Heart left ventricle (tissue), 16 donors: ENCODE measurements at places on chromosomes 5 and 9. TPM values are rescaled to one million over a fixed set of nuclear protein-coding genes. Genes with fewer than 3 reads are reported as not detected.

Gene RNF208
- polyA plus RNA-seq, result 9.3 TPM

Gene SPINK7
- polyA plus RNA-seq, result not detected

Gene ADRA1B
- polyA plus RNA-seq, result 0.65 TPM

Gene GTF3C5
- polyA plus RNA-seq, result 51.7 TPM

Gene LRRC14B
- polyA plus RNA-seq, result 6.1 TPM

GRCh38 chr5:174947548-174947947, 223.2 kb downstream of the MSX2 start:
- DNase-seq, result no peak

DNA sequence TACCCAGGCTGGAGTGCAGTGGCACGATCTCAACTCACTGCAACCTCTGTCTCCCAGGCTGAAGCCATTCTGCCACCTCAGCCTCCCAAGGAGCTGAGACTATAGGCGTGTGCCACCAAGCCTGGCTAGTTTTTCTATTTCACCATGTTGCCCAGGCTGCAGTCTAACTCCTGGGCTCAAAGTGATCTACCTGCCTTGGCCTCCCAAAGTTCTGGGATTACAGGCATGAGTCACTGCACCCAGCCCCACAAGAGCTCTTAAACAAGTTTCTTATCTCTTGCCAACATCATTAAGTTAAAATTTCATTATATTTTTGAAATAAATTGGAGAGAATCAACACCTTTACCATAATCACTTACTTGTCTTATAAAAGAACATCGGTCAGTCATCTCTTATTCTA, 280.3 kb downstream of the ARHGEF28 start:
- DNase-seq, result no peak

- DNase-seq, result no peak
Measured at GRCh38 chr9:83166372-83166771, 103.4 kb upstream of the RASEF start.

DNA sequence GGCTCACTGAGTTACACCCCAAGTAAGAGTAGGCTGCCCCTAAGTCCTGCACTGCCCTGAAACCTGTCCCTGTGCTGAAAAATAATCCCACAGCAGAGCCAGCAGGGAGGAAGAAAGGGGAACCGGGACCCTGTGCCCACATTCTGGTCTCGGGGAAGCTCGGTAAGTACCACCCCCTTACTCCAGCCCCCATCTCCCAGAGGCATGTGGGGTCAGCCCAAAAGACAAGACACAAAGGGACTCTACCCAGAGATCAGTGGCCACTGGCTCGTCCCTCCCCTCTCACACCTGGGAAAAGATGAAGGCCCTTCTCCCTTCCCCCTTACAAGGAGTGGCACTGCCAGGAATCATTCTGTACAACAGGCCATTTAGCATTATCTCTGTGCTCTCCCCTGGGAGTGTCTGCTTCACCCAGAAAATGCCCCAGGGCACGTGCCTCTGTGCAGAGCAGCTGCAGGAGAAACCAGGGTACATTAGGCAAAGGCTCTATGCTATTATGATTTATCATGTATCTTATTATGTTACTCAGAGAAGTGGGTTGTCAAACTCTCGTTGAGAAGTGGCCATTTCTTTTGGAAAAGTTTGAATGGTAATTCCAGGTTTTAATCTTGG, 71.3 kb downstream of the NDFIP1 start:
- no peak for DNase-seq

GRCh38 chr5:86684222-86684621, 66.5 kb downstream of the COX7C start:
- no peak for DNase-seq

DNA sequence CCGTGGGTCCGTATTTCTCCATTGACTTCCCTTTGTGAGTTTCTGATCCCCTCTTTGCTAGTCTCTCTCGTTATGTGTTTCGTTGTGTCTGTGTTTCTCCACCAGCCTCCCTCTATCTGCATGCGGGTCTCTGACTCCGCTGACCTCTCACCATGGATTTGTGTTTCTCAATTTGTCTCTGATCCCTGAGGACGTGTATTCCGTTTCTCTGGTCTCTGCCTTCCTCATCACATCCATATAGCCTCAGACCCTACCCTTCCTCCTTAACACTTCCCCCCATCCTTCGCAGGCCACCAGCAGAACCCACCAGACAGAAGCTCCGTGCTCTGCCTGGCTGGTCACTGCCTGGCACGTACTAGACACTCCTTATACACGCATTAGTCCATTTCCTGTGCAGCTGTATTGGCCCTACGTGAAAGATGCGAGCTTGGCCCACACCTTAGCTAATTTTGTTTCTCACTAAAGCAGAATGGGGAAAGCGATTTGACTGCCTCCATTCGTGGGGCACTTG, 631 bp downstream of the B4GALT7 start:
- no peak for DNase-seq
